Kidney (tissue), 22 donors: ENCODE measurements at places on chromosomes 11 and 22.

GRCh38 chr22:40050258-40050657 is 55.5 kb downstream of the FAM83F start:
- no peak for DNase-seq

DNA sequence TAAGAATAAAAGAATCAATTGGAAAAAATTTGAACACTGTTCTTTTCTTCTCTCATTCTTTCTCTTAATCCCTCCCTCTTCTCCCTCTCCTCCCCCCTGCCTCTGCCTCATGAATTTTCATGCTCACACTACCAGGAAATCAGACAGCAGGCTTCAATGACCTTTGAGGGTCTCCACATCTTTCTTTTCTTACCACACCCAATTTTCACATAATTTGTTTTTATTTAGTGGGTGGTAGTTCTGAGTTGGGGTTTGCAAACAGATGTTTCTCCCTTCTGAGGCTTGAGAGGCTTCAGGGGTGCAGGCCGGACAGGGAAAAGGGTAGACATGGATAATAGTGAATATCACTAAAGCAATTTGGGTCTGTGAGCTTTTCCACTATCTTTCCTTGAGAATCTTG is 95.5 kb downstream of the SPATA19 start:
- no peak for DNase-seq

DNA sequence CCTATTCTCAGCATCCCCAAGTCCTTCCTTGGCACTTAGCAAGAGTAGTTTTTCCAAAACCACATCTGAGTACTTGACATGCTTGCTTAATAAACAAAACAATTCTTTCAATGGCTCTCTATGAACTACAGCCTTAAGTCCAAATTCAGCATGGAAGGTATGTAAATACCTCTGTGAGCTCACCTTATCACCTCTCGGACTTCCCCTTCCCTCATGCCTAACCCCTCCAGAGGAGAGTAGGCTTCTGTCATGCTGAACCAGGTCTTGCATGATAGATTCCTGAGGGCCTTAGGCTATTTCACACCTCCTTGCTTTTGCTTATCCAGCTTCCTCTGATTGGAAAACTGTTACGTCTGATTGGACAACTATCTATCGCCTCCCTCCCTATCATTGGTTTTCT is 312.9 kb upstream of the CCDC90B start:
- DNase-seq: no peak

DNA sequence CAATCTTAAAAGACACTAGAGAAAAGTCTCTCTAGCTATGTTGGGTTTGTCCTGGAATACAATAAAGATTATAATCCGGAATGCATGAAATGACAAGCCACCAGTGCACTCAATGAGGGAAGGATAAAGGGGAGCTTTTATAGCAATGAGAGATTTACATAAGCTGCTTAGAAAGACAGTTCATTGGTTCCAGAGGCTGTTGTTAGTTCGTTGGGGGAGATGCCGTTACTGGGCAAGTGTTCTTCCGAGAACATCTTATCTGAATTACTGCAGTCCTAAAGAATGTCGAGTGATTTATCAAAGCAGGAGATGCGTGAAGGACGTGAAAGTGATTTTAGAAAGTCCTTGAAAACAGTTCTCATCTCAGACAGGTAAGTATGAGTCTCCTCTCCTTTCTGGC is 33.6 kb downstream of the SYN3 start:
- peak; percentile 20 for DNase-seq

GRCh38 chr11:83693306-83693992 is 407.3 kb upstream of the CCDC90B start:
- no peak for DNase-seq

GRCh38 chr11:117462864-117463247 is 135.2 kb downstream of the CEP164 start:
- no peak for DNase-seq

DNA sequence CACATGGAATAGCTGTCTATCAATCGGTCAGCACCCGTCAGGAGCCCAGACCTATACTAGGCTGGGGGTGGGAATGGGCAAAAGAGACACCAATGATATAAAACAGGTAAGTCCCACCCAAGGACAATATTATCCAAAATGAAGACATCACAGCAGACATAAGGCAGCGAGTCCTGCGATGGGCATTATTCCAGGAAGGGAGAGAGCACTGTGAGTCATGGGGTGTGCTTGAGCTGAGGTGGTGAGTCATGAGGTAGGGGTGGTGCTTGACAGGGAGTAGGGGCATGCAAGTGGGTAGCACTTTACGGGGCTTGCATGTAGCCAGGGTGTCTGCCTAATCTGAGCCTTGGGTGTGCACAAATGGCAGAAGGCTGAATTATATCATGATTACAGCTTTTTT is 605.0 kb upstream of the CADM1 start:
- DNase-seq: no peak

GRCh38 chr11:87804176-87804575 is 371.1 kb downstream of the RAB38 start:
- DNase-seq: no peak

GRCh38 chr11:32433101-32433913 is 2.0 kb downstream of the WT1 start:
- peak; percentile 45 for DNase-seq

- no peak for DNase-seq
Observed at GRCh38 chr11:394034-394857, at the start of gene PKP3. Gene PKP3, plus strand, starts transcription at chr11:394209. Its CDS starts 84 bp downstream, at chr11:394293.

GRCh38 chr11:80505771-80506170 is 1064.9 kb upstream of the TENM4 start:
- DNase-seq: no peak

- DNase-seq: peak; percentile 21
Observed at GRCh38 chr11:125299061-125299615, 134.6 kb downstream of the PKNOX2 start.

DNA sequence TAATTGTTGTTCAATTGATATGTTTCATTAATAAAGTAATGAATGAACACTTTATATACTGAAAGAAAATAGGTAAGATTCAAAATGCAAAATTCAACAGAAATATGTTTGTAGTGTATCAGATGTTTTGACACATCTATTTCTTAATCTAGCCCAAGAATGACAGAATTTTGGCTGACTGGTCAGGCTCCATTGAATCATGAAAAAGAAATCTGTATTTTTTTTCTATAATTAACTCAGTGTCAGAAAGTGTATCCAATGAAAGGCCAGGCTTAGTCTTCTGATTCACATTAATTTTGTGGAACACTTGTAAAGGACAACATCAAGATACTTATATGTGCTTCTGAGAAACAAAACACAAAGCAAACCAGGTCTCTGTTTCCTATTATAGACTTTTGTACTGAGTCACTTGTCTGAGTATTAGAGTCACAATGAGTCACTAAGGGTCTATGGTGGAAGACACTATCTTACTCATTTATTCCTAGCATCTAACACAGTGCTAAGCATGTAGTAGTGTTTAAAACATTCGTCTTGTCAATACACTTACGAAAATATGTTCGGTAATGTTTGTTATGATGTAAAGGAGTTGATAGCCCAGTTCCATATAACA is 297.7 kb upstream of the CCDC90B start:
- no peak for DNase-seq

DNA sequence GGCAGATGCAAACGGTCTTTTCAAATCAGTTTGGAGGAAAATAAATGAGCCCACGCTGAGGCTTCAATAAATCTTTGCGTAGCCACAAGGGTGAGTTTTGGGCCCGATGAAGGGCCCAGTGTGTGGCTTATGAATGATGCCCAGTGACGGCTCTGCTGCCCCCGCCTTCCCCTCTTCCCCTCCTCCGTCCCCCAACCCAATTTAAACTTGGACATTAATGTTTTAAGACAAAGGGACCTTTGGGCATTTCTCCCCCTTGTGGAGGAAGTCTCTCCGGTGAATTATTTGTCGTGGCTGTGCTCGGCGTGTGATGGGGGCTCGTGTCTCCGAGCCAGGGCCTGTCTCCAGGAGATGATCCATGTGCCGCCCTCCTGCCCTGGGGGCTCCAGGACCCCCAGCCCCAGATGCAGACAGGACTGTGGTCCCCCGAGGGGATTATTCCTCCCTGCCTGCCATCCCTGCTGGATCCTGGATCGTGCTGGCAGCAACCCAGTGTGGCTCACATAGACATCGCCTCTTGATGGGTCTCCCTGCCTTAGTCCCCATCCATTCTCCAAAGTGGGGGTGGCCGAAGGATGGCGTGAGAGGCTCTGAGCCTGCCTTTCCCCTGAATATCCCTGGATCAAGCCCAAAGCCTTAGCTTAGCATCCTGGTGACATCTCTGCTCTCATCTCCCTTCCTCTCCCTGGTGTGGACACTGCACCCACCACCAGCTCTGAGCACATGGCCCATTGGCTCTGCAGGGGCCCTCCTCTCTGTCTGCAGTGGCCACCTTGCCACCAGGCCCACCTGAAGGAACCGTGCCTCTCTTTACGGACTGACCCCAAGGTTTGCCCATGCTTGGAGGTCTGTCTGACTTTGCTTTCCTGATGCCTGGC is 56.4 kb downstream of the SMIM38 start:
- peak; percentile 56 for DNase-seq

GRCh38 chr11:131661132-131661531 is 290.7 kb downstream of the NTM start:
- DNase-seq: no peak

- no peak for DNase-seq
Observed at GRCh38 chr22:39301926-39302325, 17.5 kb downstream of the RPL3 start.

DNA sequence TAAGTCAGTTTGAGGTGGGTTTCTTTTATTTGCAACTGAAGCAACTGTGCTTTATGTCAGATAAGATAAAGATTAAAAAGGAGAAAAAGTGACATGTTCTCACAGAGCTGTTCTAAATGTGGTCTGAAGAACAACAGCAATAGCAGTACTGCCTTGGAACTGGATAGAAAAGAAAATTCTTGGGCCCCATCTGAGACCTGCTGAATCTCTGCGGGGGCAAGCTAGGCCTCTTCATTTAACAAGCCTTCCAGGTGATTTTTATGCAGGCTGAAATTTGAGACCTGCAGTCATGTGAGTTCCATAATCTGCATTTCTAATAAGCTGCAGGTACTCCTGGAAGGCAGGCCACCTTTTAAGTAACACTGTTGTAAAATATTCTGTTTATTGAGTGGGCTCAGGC is 91.4 kb upstream of the CTSC start:
- peak; percentile 25 for DNase-seq

GRCh38 chr11:83818349-83818748 is 532.2 kb upstream of the CCDC90B start:
- no peak for DNase-seq

GRCh38 chr11:81772166-81772565 is 961.5 kb downstream of the FAM181B start:
- no peak for DNase-seq

DNA sequence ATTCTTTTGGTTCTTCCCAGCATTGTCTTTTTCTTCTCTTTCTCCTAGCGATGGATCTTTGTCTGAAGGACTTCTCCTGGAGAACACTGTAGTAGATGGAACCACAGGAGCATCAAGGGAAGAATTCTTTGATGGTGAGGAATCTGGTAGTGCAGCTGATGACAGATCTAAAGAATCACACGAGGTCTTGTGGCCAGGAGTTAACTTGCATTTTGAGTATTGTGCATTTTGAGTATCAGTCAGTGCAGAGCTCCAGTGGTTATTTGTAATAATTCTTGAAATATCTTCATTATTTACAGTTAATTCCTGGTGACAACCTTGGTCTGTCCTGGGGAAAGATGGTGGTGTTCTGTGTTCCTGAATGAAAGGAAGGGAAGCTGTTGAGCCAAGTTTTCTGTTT is 14.5 kb upstream of the POGLUT3 start:
- no peak for DNase-seq

DNA sequence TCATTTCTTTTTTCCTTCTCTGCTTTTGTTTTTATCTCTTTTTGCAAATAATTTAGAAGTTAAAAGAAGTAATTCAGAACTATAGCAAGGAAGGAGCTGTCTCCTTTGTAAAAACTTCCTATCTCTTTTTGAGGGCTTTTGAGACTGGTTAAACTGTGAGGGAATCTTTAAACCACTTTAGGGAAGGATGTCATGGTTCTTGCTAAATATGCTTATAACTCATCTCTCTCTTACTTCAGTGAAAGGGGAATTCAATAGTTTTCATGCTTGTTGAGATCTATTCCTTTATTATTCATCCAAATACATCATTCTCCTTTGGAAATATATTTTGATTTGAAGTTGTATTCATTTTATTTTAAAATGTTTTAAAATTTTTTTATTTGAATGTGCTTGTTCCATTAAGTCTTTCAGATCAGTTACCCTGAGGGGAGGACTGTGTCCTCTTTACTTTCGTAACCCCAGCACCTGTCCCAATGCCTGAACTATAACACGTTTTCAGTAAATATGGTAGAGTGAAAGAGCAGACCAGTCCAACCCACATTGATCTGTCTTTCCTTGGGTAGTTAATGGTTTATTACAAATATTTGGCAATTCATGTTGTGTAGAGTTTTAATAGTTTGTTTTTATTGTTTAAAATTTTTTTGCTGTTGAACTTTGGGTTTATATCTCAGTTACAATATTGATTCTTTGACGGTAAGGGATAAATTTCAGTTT is 27.5 kb downstream of the AMOTL1 start:
- no peak for DNase-seq

GRCh38 chr11:27293515-27294417 is 69.2 kb downstream of the CCDC34 start:
- no peak for DNase-seq

- DNase-seq: peak; percentile 43
Observed at GRCh38 chr11:117449111-117449693, 121.5 kb downstream of the CEP164 start.

DNA sequence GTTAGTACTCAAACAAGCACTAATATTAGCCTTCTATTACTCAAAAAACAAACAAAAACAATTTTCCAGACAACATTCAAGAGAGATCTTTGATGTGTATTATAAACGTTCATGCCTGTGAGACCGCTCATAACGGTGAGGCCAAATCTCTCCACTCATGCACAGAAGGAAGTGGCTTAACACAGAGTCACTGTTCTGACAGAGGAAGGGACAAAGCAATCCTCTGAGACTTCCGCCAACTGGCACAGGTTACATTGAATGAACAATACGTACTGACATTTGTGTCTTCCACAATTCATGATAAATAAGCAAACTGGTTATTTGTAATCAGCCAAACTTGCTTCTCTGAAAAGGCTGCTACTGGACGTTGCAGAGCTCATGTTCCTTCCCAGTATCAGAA is 30.5 kb downstream of the CHKA start:
- no peak for DNase-seq

DNA sequence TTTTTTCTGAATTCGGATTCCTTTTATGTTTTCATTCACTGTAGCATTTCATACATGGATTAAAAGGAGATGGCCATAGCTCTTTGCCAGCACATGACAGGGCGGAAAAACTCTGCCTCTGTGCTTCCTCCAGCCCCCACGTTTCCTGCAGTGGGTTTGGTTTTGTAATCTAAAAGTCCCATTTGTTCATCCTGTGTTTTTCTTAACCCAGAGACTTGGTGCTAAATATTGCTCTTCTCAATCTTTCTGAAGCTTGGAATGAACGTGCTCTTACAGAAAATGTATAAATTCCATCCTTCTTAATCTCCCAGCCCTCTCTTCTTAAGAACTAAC is 89.9 kb downstream of the PPP6R3 start:
- no peak for DNase-seq
